ENCODE measurements at places on chromosomes 2 and 18. TPM values are rescaled to one million over a fixed set of nuclear protein-coding genes. Genes with fewer than 3 reads are reported as not detected.

Gene POTEC
- not detected for total RNA-seq

Gene HOXD1
- total RNA-seq: not detected

Gene CPS1
- total RNA-seq: 12.4 TPM

Gene VWC2L
- total RNA-seq: not detected

Gene RESP18
- total RNA-seq: not detected

Gene SCN3A
- total RNA-seq: not detected

Gene SCN1A
- not detected for total RNA-seq

Gene ABCB11
- total RNA-seq: not detected

Gene WBP1
- total RNA-seq: 54.1 TPM

Gene ALPI
- total RNA-seq: not detected

Gene DSG3
- total RNA-seq: not detected

Gene AUP1
- total RNA-seq: 84.5 TPM

Gene SEMA4F
- total RNA-seq: 4.0 TPM

Gene SNTG2
- total RNA-seq: not detected

Gene CDKL4
- total RNA-seq: 0.71 TPM

Gene NAT8
- not detected for total RNA-seq

Gene PREB
- 70.1 TPM for total RNA-seq

Gene TGFA
- total RNA-seq: not detected

Gene STAT4
- total RNA-seq: 0.53 TPM

Gene RPE
- total RNA-seq: 104 TPM

Gene SERPINB11
- not detected for total RNA-seq

Gene REG1A
- total RNA-seq: not detected

Measured in myometrial cell (primary cell).